ENCODE measurements at places on chromosomes 4 and X.

DNA sequence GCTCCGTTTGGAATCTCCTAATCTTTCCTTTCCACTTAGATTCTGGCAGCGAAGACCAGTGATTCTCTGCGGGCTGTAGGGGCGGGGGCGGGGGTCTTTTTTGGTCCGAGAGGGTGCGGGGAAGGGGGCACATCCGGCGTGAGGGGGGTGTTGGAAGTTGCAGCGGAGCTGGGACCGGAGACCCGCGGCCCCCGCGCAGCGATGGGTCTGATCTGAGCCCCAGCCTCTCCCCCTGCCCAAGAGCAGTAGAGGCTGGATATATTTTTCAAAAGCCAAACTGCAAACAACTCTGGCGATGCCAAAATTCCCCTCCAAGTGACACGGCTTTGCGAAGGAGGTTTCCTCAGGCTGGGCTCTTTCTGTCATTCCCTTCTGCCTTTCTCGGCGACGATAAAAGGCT is 355 bp downstream of the GRID2 start:
- peaks cover 17% of the 10 kb centered on the region for H3K4me1 ChIP-seq
- H3K4me3 ChIP-seq, result peak overlapping the region; percentile 64
- H3K27me3 ChIP-seq, result peaks cover 68% of the 10 kb centered on the region
- no peak overlapping the region for H3K27ac ChIP-seq

DNA sequence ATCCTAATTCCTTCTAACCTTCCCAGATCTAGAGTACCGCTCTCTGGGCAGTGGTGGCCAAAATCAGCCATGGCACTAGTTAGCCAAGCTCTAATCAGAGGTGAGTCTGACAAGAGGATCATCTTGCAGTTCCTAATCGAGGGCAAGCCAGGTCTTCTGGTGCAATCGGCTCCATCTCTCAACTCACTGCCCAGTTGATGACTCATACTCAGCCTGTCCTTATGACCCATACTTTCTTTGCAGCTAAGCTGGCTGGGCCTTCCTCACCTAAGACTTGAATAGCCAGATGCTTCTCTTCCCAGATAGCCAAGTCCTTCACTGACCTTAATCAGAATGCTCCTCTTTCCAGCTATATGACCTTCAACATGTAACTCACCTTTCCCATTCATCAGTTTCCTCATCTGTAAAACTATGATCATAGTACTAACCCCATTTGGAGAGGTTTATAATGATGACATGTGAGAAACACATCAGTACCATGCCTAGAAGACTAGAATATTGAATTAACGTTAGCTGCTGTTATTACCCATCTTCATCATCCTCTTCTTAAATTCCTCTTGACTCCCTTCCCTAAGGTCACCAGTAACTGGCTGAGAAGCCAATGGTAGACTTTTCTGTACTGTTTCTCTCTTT is 57.1 kb downstream of the RELL1 start:
- H3K4me1 ChIP-seq, result peaks cover 3% of the 10 kb centered on the region
- peaks cover 8% of the 10 kb centered on the region for H3K36me3 ChIP-seq
- H3K27ac ChIP-seq, result no peak overlapping the region
- DNase-seq, result peak; percentile 80
- no peak overlapping the region for H3K4me3 ChIP-seq

DNA sequence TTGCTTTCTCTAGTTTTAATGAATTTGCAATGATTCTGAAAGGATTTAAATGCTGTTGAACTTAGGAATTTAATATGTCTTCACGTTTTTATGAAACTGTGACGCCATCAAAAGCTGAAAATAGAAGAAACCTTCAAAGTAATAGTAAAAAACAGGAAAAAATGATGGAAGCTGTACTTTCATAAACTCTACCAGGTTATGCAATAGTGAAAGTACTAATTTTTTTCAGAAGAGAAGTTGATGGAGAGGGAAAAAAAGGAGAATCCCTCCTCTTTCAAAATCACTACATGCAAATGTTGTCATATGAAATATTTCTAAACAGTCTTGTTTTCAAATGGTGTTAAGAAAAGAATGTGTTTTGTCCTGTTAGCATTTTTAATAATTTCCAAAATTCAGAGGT is 73.6 kb downstream of the ZNF330 start:
- H3K4me1 ChIP-seq, result no peaks in the 10 kb centered on the region
- H3K27ac ChIP-seq, result no peak overlapping the region
- no peak for DNase-seq
- H3K27me3 ChIP-seq, result no peaks in the 10 kb centered on the region

- H3K36me3 ChIP-seq, result no peaks in the 10 kb centered on the region
- H3K27me3 ChIP-seq, result no peaks in the 10 kb centered on the region
- DNase-seq, result peak; percentile 90
- peaks cover 12% of the 10 kb centered on the region for H3K4me1 ChIP-seq
Measured at GRCh38 chr4:38082424-38083385, 122.5 kb downstream of the PTTG2 start.

GRCh38 chrX:20143111-20143510 is 1.5 kb upstream of the EIF1AX start:
- no peak overlapping the region for H3K27ac ChIP-seq
- no peak overlapping the region for H3K4me3 ChIP-seq
- peaks cover 1% of the 10 kb centered on the region for H3K4me1 ChIP-seq
- no peak for DNase-seq

GRCh38 chrX:136170139-136170800 is 22.9 kb downstream of the FHL1 start:
- peak overlapping the region; percentile 94 for H3K27ac ChIP-seq
- peaks cover 4% of the 10 kb centered on the region for H3K27me3 ChIP-seq
- no peak overlapping the region for H3K4me3 ChIP-seq
- no peaks in the 10 kb centered on the region for H3K36me3 ChIP-seq
- peak; percentile 78 for DNase-seq

DNA sequence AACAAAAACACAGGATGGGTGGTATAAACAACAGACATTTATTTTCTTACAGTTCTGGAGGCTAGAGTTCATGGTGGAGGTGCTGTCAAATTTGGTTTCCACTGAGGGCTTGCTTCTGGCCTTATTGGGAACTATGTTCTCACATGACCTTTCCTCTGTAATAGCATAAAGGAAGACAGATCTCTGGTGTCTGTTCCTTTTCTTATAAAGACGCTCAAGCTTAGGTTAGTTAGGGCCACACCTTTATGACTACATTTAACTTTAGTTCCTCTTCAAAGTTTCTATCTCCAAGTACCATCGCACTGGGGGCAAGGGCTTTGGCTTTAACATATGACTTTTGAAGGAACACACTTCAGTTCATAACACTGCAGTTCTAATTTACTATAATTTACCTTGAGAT is 543.8 kb upstream of the CPEB2 start:
- no peaks in the 10 kb centered on the region for H3K36me3 ChIP-seq
- H3K27me3 ChIP-seq, result no peaks in the 10 kb centered on the region
- no peak for DNase-seq
- no peak overlapping the region for H3K27ac ChIP-seq
- H3K4me1 ChIP-seq, result no peaks in the 10 kb centered on the region

- DNase-seq, result no peak
Measured at GRCh38 chr4:53545273-53545672, 46.0 kb downstream of the LNX1 start.

DNA sequence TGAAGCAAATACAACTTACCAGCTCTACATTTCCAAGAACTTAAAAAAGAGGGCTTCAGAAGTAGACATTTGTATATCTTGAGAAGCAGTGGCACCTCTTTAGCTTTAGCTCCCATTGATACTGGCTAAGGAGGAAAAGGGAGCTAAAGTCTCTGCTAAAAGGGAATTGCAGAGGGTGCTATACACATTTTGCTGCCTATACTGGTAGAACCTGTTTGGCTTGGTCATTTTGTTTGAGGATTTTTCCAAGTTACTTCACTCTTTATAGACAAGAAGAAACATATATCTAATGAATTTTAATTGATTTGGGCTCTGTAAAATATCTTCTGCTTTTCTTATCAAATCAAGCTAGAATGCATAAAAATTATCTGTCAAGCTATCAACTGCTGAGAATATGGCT is 11.8 kb downstream of the PAPSS1 start:
- H3K36me3 ChIP-seq, result no peaks in the 10 kb centered on the region
- H3K27me3 ChIP-seq, result no peaks in the 10 kb centered on the region
- no peak overlapping the region for H3K4me3 ChIP-seq
- no peak overlapping the region for H3K27ac ChIP-seq
- DNase-seq, result no peak
- H3K4me1 ChIP-seq, result peaks cover 7% of the 10 kb centered on the region

GRCh38 chr4:155802190-155802959 is 43.6 kb downstream of the GUCY1B1 start:
- H3K36me3 ChIP-seq, result peaks cover 4% of the 10 kb centered on the region
- no peaks in the 10 kb centered on the region for H3K27me3 ChIP-seq
- DNase-seq, result peak; percentile 91
- peaks cover 3% of the 10 kb centered on the region for H3K4me1 ChIP-seq
- no peak overlapping the region for H3K4me3 ChIP-seq

DNA sequence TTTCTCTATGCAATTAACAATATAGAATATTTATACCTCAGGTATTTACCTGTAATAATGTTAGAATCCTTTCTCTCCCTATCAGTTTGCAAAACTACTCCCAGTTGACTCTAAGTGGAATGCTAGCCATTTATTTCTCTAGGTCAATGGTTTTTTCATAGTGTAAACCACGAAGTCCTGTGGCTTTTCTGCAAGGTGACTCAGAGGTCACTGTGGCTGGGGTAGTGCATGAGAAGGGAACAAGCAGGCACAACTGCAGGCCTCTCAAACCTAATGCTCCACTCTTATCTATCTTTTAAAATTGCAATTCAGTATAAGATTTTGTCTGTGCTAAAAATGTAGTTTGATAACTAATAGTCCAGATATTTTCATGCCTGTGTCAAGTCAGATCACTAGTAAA is 159.4 kb downstream of the ANTXR2 start:
- H3K4me3 ChIP-seq, result no peak overlapping the region
- H3K27me3 ChIP-seq, result no peaks in the 10 kb centered on the region
- peaks cover 65% of the 10 kb centered on the region for H3K36me3 ChIP-seq
- no peaks in the 10 kb centered on the region for H3K4me1 ChIP-seq
- H3K27ac ChIP-seq, result no peak overlapping the region

DNA sequence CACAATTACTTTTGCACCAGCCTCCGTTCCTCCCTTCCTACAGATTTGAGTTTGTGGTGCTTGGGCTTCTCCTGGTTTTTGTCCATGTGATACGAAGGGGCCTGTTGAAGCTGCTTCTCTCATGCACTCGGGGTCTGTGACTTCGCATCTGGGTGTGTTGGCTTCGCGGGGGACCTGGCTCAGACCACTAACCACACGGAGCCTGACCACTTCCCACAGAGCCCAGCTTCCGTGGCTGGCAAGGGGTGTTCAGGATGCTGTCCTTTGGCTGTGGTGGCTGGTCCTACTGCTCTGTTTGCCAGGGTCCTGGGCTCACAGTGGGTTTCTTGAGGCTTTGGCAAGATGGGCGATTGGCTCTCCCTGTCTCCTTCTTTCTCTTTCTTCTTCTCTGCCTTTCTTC is 19.8 kb upstream of the XG start:
- no peak overlapping the region for H3K4me3 ChIP-seq
- H3K27me3 ChIP-seq, result no peaks in the 10 kb centered on the region
- DNase-seq, result no peak
- peaks cover 2% of the 10 kb centered on the region for H3K4me1 ChIP-seq

GRCh38 chrX:142999199-142999701 is 26.5 kb upstream of the SPANXN4 start:
- H3K27me3 ChIP-seq, result no peaks in the 10 kb centered on the region
- no peak overlapping the region for H3K27ac ChIP-seq
- H3K4me1 ChIP-seq, result no peaks in the 10 kb centered on the region

DNA sequence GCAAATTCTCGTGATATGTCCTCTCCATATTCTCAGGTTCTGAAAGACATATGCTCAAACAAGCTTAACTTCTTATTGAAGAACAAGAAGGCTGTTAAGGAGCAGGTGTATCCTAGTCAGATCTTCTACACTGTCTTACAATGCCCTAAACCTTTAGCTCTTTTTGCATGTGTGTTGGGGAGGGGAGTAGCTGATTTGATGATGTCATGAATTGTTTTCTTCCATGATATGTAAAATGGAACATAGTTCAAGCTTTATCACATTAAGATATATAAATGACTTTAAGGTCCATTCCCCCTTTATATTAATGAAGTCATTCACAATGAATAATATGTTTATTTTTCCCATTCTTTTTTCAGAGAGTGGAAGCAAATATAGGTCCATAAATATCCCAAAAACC is 332.5 kb upstream of the FAM241A start:
- H3K27ac ChIP-seq, result no peak overlapping the region
- no peak overlapping the region for H3K4me3 ChIP-seq
- H3K36me3 ChIP-seq, result no peaks in the 10 kb centered on the region
- no peak for DNase-seq

- no peak overlapping the region for H3K4me3 ChIP-seq
- no peaks in the 10 kb centered on the region for H3K27me3 ChIP-seq
- H3K27ac ChIP-seq, result no peak overlapping the region
- DNase-seq, result no peak
- no peaks in the 10 kb centered on the region for H3K36me3 ChIP-seq
Measured at GRCh38 chr4:31657859-31658570, 937.8 kb downstream of the PCDH7 start.

GRCh38 chr4:88792268-88792781 is 94.7 kb upstream of the NAP1L5 start:
- peaks cover 19% of the 10 kb centered on the region for H3K36me3 ChIP-seq
- no peaks in the 10 kb centered on the region for H3K4me1 ChIP-seq
- DNase-seq, result peak; percentile 94
- no peak overlapping the region for H3K4me3 ChIP-seq
- no peaks in the 10 kb centered on the region for H3K27me3 ChIP-seq

- H3K27ac ChIP-seq, result no peak overlapping the region
- no peak for DNase-seq
- H3K36me3 ChIP-seq, result no peaks in the 10 kb centered on the region
- no peak overlapping the region for H3K4me3 ChIP-seq
Measured at GRCh38 chr4:176500894-176501293, 181.1 kb downstream of the SPCS3 start.

DNA sequence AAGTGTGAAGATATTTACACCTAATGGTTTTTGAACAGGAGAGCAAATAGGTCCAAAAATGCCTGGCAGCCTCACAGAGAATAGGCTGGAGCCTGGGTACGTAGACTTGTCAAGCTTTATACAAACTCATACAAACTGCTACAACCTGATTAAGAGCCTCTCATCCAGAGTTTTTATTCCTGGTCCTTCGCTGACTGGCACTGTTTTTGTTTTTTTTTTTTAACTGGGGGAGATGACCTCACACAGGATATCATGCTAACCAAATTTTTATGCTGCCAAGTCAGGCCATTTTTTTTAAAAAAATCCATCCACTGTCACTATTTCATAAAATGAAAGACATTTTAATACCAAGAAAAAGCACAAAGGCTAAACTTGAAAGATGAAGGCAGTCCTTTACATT is 1.9 kb downstream of the FAM114A1 start:
- no peaks in the 10 kb centered on the region for H3K27me3 ChIP-seq
- H3K27ac ChIP-seq, result no peak overlapping the region
- H3K36me3 ChIP-seq, result peaks cover 50% of the 10 kb centered on the region
- no peak for DNase-seq

- no peak for DNase-seq
- H3K4me3 ChIP-seq, result no peak overlapping the region
- no peaks in the 10 kb centered on the region for H3K27me3 ChIP-seq
- no peaks in the 10 kb centered on the region for H3K4me1 ChIP-seq
- no peak overlapping the region for H3K27ac ChIP-seq
Measured at GRCh38 chr4:115657991-115658650, 544.7 kb upstream of the NDST4 start.

- H3K27me3 ChIP-seq, result no peaks in the 10 kb centered on the region
- DNase-seq, result no peak
- no peak overlapping the region for H3K27ac ChIP-seq
- no peaks in the 10 kb centered on the region for H3K36me3 ChIP-seq
- H3K4me3 ChIP-seq, result no peak overlapping the region
Measured at GRCh38 chr4:104752337-104752736, 257.6 kb upstream of the CXXC4 start.

- peak overlapping the region; percentile 88 for H3K4me3 ChIP-seq
- H3K27ac ChIP-seq, result peak overlapping the region; percentile 53
- H3K27me3 ChIP-seq, result no peaks in the 10 kb centered on the region
- DNase-seq, result peak; percentile 46
- peaks cover 18% of the 10 kb centered on the region for H3K36me3 ChIP-seq
- H3K4me1 ChIP-seq, result peaks cover 4% of the 10 kb centered on the region
Measured at GRCh38 chrX:149504226-149504914, 736 bp downstream of the IDS start.
